ENCODE measurements at places on chromosomes 3 and 15. TPM values are rescaled to one million over a fixed set of nuclear protein-coding genes. Genes with fewer than 3 reads are reported as not detected.

DNA sequence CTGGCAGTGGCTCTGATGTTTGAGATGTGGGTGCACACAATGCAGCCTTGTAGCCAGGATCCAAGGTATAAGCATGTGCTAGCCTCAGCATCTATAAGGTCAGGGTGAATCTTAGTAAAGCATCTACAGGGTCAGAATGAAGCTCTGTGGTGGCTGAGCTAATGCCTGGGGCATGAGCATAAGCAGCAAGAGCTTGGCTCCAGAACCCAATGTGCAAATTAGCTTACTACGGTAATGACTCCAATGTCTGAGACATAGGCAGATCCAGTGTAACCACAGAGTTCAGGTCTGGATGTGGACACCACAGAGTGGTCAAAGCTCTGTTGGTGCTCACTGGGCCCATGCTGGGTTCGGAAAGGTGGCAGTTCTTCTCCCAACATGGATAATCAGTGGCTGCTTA, 304.5 kb upstream of the NECTIN3 start:
- no peak for DNase-seq

- no peak for DNase-seq
Observed at GRCh38 chr3:39127908-39128304, 20.4 kb downstream of the TTC21A start.

DNA sequence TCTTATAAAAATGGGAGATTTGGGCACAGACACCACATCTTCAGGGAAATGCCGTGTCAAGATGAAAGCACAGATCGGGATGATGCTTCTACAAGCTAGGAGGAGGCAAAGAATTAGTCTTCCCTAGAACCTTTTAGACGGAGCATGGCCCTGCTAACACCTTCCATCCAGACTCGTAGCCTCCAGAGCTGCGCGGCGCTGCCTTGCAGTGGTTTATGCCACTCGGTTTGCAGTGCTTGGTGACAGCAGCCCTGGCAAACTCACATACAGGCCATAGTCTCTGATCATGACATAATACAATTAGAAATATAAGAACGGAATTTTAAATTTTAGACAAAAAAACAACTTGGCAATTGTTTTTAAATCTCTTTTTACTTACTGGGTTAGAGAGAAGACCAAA, 37.1 kb upstream of the SLC41A3 start:
- DNase-seq: no peak

Gene ZDHHC3
- polyA plus RNA-seq: 248 TPM

Gene LSAMP
- 9.1 TPM for polyA plus RNA-seq

Gene TM4SF1
- polyA plus RNA-seq: 62.7 TPM
